ENCODE measurements at places on chromosomes 12 and 14.

DNA sequence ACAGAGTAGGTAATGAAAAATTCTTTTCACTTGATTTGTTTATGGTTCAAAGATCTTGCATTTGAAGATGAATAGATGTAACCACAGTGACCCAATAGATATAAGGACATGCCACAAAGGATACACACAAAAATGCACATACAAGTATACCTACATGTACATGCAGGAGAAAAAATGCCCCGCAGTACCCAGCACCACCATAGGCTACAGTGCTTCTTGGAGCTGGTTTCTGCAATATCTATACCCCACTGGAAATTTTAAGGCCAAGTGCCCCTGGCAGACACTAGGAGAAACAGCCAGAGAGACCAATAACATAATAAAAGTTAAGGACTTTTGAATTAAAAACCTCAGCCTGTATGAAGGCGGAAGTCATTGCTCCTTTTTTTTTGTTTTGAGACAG lies 12.1 kb upstream of the STAC3 start:
- DNase-seq: no peak

- DNase-seq: peak; percentile 42
Measured at GRCh38 chr14:88834883-88835431, 10.5 kb downstream of the TTC8 start.

GRCh38 chr14:24435192-24435810 lies 5.5 kb downstream of the KHNYN start:
- no peak for DNase-seq

DNA sequence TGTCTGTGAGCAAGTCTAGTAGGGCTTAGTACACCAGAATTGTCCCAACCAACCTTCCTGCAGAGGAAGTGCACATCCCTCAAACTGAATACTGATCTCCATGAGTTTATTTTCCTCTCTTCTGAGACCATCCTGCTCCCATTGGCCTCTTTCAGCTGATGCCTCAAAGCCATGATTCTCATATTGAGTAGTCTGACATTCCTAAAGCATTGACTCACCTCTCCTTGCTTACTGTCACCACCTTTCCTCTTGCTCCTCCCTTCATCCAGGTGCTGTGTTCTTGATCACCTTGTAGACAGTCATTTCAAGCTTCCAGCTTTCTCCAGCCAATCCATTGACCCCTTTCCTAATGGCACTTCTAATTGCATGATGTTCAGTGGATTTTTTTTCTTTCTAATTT lies 583.7 kb upstream of the USP15 start:
- DNase-seq: no peak

GRCh38 chr12:21478756-21479455 lies 22.5 kb downstream of the RECQL start:
- DNase-seq: no peak

GRCh38 chr14:84095681-84096080 lies 1434.3 kb upstream of the FLRT2 start:
- DNase-seq: no peak

- no peak for DNase-seq
Measured at GRCh38 chr12:83158613-83159207, 472.0 kb downstream of the TMTC2 start.

GRCh38 chr14:22026527-22026926 lies 352.9 kb upstream of the OR4E1 start:
- DNase-seq: no peak

DNA sequence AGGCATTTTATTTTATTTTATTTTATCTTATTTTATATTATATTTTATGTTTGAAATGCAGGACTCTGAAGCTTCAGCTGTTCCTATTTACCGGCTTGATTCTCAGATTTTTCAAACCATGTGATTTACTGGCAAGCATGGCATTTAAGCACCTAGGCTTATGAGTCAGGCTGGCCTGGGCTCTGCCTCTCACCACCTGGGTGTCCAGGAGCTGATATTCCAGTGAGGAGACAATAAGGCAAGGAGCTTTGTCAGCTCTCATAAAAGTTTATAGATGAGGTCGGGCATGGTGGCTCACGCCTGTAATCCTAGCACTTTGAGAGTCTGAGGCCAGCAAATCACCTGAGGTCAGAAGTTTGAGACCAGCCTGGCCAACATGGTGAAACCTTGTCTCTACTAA lies 2.1 kb downstream of the DAO start:
- no peak for DNase-seq

DNA sequence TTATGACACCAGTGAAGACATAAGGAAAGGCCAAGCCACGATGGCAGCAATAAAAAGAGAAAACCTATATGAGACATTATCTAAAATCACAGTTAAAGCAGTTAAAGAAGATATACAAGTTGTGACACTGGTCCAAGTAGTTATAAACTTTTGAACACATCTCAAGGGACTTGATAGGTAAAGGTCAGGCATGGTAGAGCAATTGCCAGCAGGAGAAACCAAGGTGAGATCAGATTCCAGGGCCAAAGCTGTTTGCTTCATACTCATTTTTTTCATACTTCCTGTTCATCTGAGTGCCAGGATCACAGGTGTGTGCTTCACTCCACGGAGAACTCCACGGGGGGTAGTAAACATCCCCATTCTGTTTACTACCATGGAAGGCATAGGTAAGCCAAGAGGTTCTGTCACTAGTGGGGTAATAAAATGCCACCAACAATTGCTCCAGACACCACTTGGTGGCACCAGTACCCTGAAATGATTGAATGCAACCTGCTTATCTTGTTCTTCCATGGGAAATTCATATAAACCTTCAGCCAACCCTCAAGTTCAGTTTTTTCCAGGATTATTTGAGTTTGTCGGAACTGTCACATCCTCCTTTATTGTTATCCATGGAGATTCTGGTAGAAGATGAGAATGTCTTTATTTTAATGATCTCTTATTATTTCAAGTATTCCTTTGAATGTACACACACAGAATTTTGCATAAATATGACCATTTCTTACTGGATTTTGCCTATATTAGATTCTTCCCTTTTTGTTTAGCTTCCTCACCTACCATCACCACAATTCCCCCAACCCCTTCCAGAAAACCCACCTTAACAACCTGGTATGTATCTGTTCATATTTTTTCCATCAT lies 59.2 kb upstream of the TSPAN8 start:
- no peak for DNase-seq
